Thyroid gland (tissue), 4 donors: ENCODE measurements at places on chromosomes 2 and 18.

DNA sequence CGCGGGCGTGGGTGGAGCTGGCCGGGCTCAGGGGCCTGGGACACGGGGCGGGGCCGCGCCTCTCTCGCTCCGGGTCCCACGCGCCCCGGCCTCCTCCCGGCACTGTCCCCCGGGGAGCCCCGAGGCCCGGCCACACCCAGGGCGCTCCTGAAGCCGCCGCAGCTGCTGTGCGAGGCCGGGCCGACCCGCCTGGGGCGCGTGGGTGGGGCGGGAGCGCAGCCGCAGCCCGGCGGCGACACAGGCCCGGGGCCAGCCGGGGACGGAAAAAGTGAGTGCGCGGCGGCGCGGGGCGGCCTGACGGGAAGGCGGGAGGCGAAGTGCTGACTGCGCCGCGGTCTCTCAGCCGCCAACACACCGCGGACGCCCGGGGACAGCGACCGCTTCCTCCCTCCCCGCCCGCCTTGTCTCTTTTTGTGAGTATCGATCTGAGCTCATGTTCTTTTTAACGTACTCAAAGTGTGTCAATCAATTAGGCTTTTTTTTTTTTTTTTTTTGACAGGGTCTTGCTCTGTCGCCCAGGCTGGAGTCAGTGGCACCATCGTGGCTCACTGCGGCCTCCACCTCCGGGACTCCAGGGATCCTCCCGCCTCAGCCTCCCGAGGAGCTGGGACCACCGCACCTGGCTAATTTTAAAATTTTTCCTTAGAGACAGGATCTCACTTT is 14.5 kb downstream of the PDCD1 start:
- H3K36me3 ChIP-seq, result no peaks in the 10 kb centered on the region
- H3K27ac ChIP-seq, result no peak overlapping the region

GRCh38 chr2:95530734-95531133 is 46.2 kb upstream of the TRIM43B start:
- no peak overlapping the region for H3K4me3 ChIP-seq
- H3K27me3 ChIP-seq, result no peaks in the 10 kb centered on the region
- DNase-seq, result no peak
- peaks cover 39% of the 10 kb centered on the region for H3K4me1 ChIP-seq
- H3K27ac ChIP-seq, result peak overlapping the region; percentile 85
- H3K36me3 ChIP-seq, result no peaks in the 10 kb centered on the region

DNA sequence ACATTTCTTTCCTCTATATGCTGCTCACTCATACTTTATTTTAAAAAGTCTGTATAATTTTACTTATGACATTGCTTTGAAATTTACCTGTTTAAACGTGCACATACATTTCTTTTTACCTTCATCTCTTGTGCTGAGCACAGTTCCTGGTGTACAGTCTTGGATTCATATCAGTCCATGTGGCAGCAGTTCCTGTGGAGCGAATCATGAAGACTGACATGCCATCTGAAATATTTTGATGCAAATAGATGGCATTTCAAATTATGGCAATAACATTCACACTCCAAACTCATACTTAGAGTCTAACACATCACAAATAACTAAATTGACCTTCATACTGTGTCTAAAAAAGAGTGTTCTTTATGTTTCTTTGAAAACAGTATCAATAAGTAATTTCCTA is 90.3 kb upstream of the CDH2 start:
- no peak overlapping the region for H3K4me3 ChIP-seq
- no peaks in the 10 kb centered on the region for H3K36me3 ChIP-seq
- no peak for DNase-seq
- H3K4me1 ChIP-seq, result no peaks in the 10 kb centered on the region
- H3K27ac ChIP-seq, result no peak overlapping the region
- H3K27me3 ChIP-seq, result no peaks in the 10 kb centered on the region

DNA sequence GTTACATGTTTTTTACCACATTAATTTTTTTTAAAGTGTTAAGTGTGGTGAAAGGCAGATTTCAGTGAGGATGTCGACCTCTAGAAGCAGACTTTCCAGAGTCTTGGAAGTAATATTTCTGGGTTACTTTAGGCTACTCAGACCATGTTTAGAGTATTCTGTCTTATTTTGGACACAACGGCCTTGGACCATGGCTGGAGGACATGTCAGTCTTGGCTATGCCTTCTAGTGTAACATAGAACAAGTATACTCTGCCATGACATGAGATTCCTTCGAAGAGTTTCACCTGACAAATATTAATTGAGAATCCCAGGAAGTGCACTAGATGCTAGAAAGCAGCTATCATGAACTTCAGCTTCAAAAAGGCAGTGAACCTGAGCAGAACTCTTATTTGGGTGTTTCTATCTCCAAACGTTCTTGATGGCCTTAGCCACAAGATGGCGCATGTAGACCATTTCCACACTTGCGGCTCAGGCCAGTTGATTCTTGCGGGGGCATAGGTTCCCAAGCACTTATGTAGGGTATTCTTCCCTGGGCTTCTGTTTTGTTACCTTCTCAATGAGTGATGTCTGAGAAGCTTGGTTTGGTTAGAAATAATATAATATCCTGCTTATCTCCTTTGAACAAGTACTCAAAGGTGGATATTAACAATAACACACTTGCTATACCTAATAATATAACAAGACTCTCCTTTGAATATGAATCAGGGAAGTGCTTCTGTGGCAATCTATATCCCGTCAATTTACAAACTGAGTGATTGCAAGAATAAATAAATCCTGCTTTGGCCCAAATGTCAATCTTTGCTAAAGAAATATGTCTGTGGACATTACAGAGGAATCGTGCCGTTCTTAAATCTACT is 62.0 kb downstream of the CACNB4 start:
- no peak overlapping the region for H3K4me3 ChIP-seq
- H3K27me3 ChIP-seq, result no peaks in the 10 kb centered on the region
- no peak overlapping the region for H3K27ac ChIP-seq
- DNase-seq, result peak; percentile 66

GRCh38 chr2:200298816-200299215 is 7.7 kb upstream of the SPATS2L start:
- no peaks in the 10 kb centered on the region for H3K4me1 ChIP-seq
- H3K4me3 ChIP-seq, result no peak overlapping the region
- H3K27ac ChIP-seq, result no peak overlapping the region
- no peaks in the 10 kb centered on the region for H3K36me3 ChIP-seq
- no peak for DNase-seq
- no peaks in the 10 kb centered on the region for H3K27me3 ChIP-seq

GRCh38 chr2:121771976-121772742 is 16.7 kb downstream of the TSN start:
- DNase-seq, result no peak
- H3K27ac ChIP-seq, result no peak overlapping the region
- H3K27me3 ChIP-seq, result no peaks in the 10 kb centered on the region
- peaks cover 10% of the 10 kb centered on the region for H3K36me3 ChIP-seq
- no peaks in the 10 kb centered on the region for H3K4me1 ChIP-seq

GRCh38 chr2:65518751-65519150 is 86.4 kb upstream of the SPRED2 start:
- no peaks in the 10 kb centered on the region for H3K27me3 ChIP-seq
- H3K36me3 ChIP-seq, result no peaks in the 10 kb centered on the region
- DNase-seq, result no peak
- H3K4me3 ChIP-seq, result no peak overlapping the region

DNA sequence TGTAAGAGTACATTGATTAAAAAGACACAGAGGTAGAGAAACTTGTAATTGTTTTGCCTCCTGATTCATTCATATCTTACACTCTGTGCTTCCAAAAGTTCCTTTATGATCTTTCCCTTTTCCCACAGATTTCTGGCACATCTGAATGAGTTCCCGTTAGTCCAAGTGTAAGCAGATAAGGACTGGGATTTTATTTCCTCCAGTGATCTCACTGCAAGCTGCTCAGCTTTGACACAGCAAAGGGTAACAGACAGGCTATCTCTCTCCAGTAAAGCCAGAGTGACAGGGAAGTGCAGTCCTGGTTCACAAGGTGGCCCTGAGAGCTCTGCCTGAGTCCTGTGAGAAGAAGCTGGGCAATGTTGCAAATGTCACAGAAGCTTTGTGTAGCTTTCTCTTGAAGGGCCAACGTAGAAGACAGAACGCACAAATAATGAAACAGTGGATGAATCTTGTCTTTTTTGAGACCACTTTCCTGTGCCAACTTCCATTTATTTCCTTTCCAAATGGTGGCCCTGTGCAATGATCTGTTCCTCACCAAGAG is 32.5 kb upstream of the KCNE4 start:
- no peaks in the 10 kb centered on the region for H3K4me1 ChIP-seq
- no peaks in the 10 kb centered on the region for H3K36me3 ChIP-seq
- no peaks in the 10 kb centered on the region for H3K27me3 ChIP-seq
- H3K4me3 ChIP-seq, result no peak overlapping the region
- no peak overlapping the region for H3K27ac ChIP-seq
- DNase-seq, result no peak

- no peaks in the 10 kb centered on the region for H3K27me3 ChIP-seq
- no peak for DNase-seq
- H3K4me1 ChIP-seq, result no peaks in the 10 kb centered on the region
Observed at GRCh38 chr2:212073360-212073759, 465.2 kb downstream of the ERBB4 start.

DNA sequence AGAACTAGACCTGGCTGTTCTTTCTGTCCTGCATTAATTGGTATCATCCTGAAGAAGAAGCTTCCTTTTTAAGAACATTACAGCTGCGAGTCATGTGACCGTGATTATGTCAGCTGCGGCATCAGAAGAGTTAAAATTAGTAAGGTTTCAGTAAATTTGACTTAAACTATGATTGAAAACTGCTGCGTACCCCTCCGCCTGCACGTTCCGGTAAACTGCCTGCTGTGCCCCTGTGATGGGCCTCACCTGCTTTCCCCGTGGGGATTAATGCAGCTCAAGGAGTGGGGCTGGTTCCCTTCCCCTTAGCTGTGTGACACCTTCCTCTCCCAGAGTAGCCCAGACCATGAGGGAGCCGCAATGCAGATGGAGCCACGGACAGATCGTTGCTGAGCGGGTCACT is 36.1 kb upstream of the MYO3B start:
- peaks cover 3% of the 10 kb centered on the region for H3K4me1 ChIP-seq
- H3K27ac ChIP-seq, result no peak overlapping the region
- H3K4me3 ChIP-seq, result no peak overlapping the region
- no peak for DNase-seq
- no peaks in the 10 kb centered on the region for H3K36me3 ChIP-seq
- no peaks in the 10 kb centered on the region for H3K27me3 ChIP-seq

GRCh38 chr2:69735686-69736085 is 6.2 kb upstream of the ANXA4 start:
- no peak overlapping the region for H3K4me3 ChIP-seq
- H3K27ac ChIP-seq, result no peak overlapping the region
- H3K4me1 ChIP-seq, result no peaks in the 10 kb centered on the region
- no peaks in the 10 kb centered on the region for H3K36me3 ChIP-seq
- DNase-seq, result peak; percentile 61

- no peak for DNase-seq
- H3K27ac ChIP-seq, result peak overlapping the region; percentile 50
- peak overlapping the region; percentile 18 for H3K4me3 ChIP-seq
- peaks cover 70% of the 10 kb centered on the region for H3K4me1 ChIP-seq
- H3K36me3 ChIP-seq, result no peaks in the 10 kb centered on the region
Observed at GRCh38 chr2:172096626-172097547, 5.8 kb downstream of the DLX2 start.

GRCh38 chr2:165173215-165173614 is 30.6 kb downstream of the SCN3A start:
- H3K27me3 ChIP-seq, result no peaks in the 10 kb centered on the region
- no peaks in the 10 kb centered on the region for H3K4me1 ChIP-seq
- no peak overlapping the region for H3K27ac ChIP-seq

GRCh38 chr2:39942950-39943349 is 163.9 kb upstream of the THUMPD2 start:
- H3K4me1 ChIP-seq, result no peaks in the 10 kb centered on the region
- no peak for DNase-seq
- H3K27me3 ChIP-seq, result no peaks in the 10 kb centered on the region
- no peak overlapping the region for H3K4me3 ChIP-seq
- H3K27ac ChIP-seq, result no peak overlapping the region

DNA sequence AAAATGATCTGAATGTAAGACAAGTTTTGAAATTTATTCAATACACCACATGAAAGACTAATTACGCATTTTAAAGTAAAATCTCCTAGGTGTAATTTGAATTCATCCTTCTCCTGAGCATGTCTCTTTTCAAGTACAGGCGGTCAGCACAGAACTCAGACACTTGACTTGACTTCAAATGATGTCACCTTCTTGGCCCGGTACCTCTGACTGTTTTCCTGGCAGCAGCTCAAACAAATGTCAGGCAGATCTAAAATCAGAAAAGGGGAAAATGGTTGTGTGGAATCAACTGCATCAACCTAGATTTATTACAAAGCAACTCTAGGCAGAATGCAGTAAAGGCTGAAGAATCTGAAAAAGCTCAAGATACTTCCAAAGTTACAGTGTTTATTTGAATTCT is 11.4 kb upstream of the PROKR1 start:
- no peak overlapping the region for H3K27ac ChIP-seq
- H3K4me3 ChIP-seq, result no peak overlapping the region
- no peaks in the 10 kb centered on the region for H3K36me3 ChIP-seq
- H3K4me1 ChIP-seq, result no peaks in the 10 kb centered on the region
- H3K27me3 ChIP-seq, result no peaks in the 10 kb centered on the region
- DNase-seq, result no peak

- no peaks in the 10 kb centered on the region for H3K36me3 ChIP-seq
- no peaks in the 10 kb centered on the region for H3K4me1 ChIP-seq
- no peaks in the 10 kb centered on the region for H3K27me3 ChIP-seq
- no peak for DNase-seq
- no peak overlapping the region for H3K27ac ChIP-seq
Observed at GRCh38 chr2:138182250-138182936, 218.1 kb downstream of the HNMT start.

GRCh38 chr2:103353774-103354173 is 591.9 kb downstream of the TMEM182 start:
- no peaks in the 10 kb centered on the region for H3K36me3 ChIP-seq
- no peaks in the 10 kb centered on the region for H3K4me1 ChIP-seq
- peak; percentile 73 for DNase-seq
- H3K4me3 ChIP-seq, result no peak overlapping the region
- H3K27me3 ChIP-seq, result no peaks in the 10 kb centered on the region

DNA sequence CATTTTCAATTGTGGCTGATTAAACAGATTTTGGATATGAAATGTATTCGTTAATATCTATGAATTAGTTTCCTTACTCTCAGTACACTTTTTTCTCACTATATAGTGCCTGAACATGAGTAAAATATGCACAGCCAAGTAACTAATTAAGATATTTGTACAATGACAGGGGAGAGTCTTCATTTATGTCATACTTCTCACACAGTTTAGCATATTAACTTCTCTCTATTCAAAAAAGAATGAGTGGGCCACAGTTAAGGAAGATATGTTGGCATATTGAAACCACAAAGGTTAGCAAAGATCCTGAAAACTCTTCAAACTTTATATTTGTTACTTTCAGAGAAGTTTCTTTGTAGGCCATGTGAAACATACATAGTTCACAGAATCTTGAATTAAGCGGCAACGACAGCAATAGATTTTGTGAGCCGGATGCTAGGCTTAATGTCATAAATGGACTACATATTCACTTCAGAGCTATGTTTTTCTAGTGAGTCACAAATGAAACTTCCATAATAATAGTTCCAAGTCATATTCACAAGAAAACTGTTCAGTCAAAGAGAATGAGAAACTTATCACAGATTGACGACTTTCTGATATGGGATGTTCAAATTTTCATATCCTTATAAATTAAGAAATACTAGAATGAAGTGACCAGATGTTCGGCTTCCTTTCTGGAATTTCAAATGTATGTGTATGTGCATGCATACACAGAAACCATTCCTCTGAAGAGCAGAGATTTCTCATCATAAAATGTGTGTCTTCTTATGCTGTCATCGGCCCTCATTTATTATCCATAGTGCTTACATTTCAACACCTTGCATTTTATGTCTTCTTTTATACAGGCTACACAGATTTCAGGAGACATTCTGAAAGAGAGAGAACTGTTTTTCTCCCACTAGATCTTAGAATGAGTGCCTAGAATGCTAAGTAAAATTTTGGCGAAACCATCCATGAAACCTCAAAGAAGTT is 584.0 kb downstream of the SATB2 start:
- no peaks in the 10 kb centered on the region for H3K27me3 ChIP-seq
- H3K36me3 ChIP-seq, result no peaks in the 10 kb centered on the region
- H3K4me3 ChIP-seq, result no peak overlapping the region
